Renal cortical epithelial cell (primary cell): ENCODE measurements at places on chromosomes 6 and 20.

DNA sequence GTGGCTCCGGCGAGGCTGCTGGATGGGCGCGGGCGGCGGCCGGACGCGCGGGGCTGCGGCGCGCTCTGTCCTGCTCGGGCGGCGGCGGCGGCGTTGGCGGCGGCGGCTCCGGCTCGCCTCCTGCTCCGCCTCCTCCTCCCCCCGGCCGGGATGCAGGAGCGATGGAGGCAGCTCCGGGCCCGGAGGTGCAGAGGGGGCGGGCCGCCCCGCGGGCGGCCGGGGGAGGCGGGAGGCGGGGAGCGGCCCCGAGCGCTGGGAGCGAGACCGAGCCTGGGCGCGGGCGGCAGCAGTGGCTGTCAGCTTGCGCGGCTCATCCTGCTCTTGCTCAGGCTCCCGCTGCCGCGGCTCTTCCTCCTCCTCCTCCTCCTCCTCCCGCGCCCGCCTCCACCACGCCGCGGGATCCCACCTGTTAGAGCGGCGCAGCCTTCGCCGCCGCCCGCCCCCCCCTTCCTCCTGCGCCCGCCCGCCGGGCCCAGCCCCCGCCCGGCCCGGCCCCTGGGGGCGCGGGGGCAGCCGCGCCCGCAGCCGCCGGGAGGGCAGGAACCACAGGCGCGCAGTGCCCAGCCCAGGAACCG lies at the start of gene NOL4L:
NOL4L (minus strand) TSS at position 323 of the 575 bp plus-strand sequence. CDS start 443 bp downstream, outside the sequence.
- DNase-seq, result no peak

- DNase-seq, result peak; percentile 40
These were observed 20.3 kb downstream of the PGK2 start for GRCh38 chr6:49766762-49767161.

- DNase-seq, result no peak
These were observed 12.0 kb downstream of the STMN3 start for GRCh38 chr20:63641146-63641791.

GRCh38 chr6:80181352-80182081 lies 75.0 kb downstream of the BCKDHB start:
- peak; percentile 44 for DNase-seq
